Activated CD4-positive, alpha-beta T cell treated with anti-CD3 and anti-CD28 coated beads for 4 hours (primary cell): ENCODE measurements at places on chromosomes 2 and 18.

GRCh38 chr2:197673106-197673505 is 2.3 kb downstream of the RFTN2 start:
- no peak for DNase-seq

- no peak for DNase-seq
Measured at GRCh38 chr2:198219292-198219691, 414.9 kb downstream of the PLCL1 start.

- no peak for DNase-seq
Measured at GRCh38 chr18:32195881-32196815, 6.3 kb downstream of the MEP1B start.

DNA sequence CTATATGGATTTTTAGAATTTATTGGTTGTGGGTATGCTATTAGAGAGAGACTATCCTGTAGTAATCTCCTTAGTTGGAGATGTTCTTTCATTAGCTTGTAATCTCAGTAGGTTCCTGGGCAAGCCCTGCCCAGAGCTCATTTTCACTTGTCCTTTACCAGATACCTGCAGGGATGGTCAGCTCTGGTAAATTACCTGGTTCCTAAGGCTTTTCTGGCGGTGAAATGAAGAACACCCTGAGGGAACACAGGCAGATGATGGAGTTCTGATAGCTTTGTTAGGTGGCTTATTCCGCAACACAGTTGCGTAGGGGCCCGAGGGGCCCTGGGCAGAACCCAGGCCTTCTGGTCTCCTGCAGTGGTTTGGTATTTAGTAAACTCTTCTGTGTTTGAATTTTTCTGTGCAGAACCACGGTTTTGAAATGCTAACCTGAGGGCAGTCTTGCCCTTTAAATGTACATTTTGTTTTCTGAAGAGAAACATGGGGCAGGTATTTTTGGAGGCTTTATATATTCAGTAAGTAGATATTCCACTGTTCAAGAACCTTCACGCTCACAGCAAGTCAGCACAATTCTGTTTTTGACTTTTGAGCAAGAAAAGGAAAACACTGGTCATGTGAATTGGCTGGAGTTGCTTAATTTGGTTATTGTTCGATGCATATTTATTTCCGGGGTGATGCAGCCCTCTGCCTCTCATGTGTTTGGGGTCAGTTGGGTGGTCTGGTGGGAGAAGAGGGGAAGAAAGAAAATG is 22.4 kb downstream of the ZNF532 start:
- no peak for DNase-seq

- no peak for DNase-seq
Measured at GRCh38 chr2:84697895-84698294, 181.6 kb downstream of the DNAH6 start.

DNA sequence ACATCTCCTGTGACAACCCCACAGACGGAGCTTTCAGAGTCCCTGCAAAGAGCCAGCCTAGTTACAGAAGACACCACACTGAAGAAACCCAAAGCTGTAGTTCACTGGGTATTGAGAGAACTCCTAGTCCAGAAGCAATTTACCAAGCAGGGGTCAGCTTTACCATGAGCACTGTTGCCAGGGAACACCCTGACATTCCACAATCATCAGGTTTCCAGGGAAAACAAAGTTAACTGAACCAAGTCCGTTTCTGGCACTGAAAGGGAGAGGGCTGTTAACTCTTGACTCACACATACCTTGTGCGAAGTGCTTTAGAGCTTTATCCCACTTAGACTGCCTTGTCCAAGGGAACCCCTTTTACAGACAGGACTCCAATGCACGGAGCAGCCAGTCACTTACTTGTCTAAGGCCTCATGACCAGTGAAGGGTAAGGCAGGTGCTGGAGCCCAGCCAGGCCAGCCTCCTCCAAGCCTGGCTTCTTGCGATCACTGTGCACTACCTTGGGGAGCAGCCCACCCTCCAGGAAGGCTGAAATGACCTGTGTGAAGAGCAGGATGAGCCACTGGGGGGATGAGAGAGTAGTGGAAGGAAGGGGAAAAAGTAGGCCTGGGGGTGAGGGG is 53.9 kb downstream of the REEP1 start:
- DNase-seq = no peak

- no peak for DNase-seq
Measured at GRCh38 chr2:238697193-238698071, 150.5 kb upstream of the TWIST2 start.

DNA sequence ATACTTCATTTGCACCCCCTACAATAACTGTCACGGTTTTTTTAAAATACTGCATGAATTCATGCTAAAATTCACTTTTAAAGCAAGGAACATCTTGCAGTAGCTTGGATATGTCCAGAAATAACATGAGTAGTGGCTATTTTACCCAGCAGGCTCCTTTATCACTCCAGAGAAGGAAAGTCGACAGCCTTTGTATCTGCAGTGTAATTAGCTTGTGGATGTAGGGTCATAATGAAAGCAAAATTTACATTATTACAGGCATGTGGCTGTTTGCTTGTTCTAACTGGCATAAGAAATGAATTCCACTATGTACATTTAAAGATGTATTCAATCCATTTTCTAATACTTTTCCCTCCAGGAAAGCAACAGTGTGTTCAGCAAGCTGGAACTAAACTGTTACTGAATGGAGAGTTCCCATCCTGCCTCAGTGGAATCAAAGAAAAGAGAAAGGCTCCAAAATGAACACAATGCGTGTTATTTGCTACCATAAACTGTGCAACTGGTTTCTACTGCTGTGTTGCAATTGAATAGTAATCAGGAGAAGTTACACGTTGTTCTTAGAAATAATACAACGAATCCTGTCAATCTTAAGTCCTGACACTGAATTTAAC is 321.2 kb upstream of the VRK2 start:
- no peak for DNase-seq

DNA sequence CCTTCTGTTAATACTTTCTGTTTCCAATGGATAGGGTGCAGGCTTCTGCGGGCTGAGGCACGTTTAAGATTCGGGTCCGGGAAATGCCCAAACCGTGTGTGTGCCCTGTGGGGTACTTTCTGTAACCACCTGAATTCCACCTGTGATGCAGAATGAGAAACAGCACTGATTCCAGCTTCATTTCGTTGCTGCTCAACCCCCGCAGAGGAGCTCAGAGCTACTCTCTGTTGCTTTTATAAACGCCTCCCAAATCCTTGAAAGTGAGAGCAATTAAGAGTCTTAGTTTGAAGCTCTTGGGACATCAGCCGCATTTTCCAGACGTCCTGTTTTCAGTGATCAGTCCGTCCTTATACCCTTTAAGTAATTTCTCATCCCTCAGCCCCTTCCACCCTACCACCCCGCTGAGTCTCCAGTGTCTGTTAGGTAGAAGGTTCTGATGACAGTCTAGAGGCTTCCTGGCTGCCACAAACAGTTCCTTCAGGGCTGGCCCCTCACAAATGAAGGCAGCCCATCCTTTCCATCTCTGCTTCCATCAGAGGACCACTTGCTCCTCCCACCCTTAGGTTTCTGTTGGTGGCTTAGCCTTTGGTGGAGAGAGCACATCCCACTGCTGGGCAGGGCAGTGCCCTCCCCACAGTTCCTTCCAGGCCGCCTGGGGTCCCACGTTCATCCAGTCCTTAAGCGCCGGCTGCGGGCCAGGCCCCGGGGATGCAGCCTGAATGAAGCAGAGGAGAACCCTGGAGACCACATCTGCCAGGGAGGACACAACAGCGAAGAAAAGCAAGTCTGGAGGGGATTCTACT is 230.1 kb downstream of the SEPTIN10 start:
- no peak for DNase-seq

DNA sequence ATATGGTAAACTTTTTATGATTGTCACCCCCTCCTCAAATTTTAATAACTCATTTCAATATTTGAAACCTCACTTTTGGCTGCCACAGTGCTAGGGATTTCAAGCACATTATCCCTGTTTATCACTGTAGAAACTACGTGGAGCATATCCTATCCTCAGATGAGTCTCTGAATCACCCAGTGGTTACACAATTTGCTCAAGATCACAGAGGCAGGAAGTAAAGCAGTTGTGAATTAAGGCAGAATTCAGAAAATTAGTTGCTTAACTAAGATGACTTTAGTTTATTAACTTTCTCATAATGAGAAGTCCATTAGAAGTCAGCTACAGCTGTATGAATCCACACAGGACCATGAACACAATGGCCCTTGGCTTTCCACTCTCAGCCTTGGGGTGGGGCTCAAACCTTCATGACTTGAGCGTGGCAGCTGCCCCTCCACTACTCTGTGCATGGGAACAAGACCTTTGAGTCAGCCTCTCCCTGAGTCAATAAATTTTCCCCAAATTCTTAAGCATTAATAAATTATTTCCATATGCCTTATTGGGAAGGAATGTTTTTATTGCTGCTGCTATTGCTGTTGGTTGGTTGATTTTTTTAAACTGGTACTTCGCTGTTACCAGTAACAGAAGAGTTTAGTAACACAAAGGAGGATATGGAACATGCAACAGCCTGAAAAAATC is 369.0 kb downstream of the CBLN2 start:
- DNase-seq = no peak

DNA sequence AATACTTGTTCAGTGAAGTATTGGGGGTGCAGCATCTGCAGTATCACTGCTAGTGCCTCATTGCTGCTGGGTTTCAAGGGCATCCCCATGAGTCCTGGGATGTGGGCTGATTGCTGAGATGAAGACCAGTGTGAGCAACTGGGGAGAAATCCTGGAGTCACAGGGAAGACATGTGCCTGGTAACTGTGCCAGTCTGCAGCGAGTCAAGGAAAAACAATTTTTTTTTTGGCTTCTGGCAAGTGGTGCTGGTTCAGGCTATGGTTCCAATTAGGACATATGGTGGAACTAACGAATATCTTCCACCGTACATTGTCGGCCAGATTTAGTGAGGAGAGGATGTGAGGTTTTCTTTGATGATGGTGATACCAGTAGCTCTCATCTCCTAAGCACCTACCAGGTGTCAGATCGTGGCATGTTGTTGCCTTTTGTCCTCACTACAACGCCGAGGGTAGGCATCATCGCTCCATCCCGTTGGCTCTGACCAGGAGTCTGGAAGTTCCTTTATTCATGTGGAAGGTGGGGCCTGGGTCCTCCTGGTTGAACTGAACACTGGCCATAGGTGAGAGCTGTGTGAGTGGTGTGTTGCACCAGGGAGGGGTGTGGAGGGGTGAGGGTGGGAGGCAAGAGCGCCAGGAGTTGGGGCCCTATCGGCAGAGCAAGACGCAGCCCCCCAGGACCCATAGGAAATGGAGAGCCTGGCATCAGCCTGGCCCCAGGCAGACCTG is 118.0 kb upstream of the HS6ST1 start:
- no peak for DNase-seq

GRCh38 chr2:47336259-47337238 is 66.4 kb upstream of the MSH2 start:
- DNase-seq = no peak

DNA sequence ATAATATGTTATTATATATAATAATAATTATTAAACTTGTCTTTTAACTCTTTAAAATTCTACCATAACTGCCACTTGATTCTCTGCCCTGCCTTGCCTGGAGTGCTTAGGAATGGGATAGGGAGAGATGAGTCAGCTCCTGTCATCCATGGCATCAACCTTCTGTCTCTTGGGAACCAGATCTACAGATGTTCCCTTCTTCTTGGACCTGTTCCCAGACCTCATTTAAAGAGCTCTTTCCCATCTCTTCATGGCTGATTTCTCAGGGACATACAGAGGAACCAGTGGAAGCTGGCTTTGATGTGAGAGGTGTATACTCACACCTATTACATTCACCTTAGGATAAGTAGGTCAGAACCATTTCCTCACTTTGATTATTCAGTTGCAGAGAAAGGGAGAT is 155.3 kb upstream of the MYO3B start:
- DNase-seq = no peak

DNA sequence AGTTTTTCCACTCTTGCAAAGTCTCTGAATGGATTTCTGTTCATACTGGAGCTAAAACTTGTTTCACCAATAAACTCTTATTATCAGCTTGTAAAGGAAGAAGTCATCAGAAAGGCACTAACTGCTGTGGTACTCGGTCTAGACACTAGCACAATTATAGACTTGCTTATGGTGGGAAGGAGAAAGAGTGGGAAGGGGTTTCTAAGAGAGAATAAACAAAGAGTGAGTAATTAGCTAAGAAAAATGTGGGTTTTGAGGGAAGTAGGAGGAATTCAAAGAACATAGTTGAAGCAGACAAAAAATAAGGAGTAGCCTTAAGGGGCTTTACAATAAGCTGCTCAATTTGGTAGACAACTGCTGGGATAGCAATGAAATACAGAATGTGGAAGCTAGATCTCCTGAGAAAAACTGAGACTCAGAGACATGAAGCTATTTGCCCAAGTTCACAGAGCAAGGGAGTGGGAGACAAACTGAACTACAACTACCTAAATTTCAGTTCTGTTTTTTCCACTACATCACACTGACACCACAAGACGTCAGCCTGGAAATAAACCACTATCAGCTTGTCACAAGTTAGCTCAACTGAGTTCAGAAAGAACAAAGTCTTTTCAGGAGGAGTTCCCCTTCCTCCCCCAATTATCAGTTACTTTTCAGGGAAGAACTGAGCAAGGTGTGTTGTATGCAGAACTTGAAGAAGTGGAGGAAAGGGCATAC is 59.7 kb downstream of the MAP4K3 start:
- no peak for DNase-seq

GRCh38 chr2:217806482-217806765 is 196.4 kb downstream of the TNS1 start:
- no peak for DNase-seq

GRCh38 chr2:54803783-54804751 is 80.6 kb downstream of the EML6 start:
- no peak for DNase-seq

DNA sequence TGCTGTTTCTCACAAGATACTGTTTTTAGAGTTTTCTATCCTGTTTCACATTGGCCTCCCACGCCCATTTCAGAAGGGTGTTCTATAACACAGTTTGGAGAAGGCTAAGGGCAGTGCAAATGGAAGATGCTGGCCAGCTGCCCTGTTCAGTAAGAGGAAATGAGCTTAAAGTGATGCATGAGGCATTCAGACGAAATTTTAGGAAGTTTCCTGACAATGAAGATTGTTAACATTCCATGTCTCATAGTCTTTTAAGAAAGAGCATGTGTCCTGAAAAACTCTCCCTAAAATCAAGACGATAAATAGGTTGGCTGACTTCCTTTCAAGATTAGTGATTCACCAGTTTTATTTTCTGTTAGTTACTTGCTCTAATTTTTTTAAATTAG is 484.2 kb upstream of the NRP2 start:
- no peak for DNase-seq

DNA sequence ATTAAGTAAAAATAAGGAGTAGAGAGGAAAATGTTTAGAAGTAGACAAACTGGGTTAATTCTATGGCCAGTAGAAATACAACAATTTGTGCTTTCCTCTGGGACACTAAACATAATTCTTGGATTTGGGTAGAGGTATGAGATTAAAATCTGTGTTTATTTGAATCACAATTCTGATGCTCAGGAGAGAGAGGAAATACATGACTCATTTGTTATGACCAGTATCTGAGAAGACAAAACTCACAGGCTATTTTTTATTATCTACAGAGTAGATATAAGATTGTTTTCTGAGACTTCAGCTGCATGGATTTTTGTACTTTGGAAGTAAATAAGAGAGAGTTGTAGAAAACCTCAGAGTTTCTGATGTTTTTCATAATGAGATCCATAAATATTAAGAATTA is 315.7 kb upstream of the CWC22 start:
- no peak for DNase-seq

GRCh38 chr2:42652086-42652485 is 83.7 kb downstream of the MTA3 start:
- peak; percentile 20 for DNase-seq

GRCh38 chr2:70133491-70134322 is 46.4 kb downstream of the PCBP1 start:
- DNase-seq = no peak

- no peak for DNase-seq
Measured at GRCh38 chr18:63562284-63562683, 20.1 kb downstream of the SERPINB12 start.

GRCh38 chr2:179037807-179038206 is 12.1 kb downstream of the CCDC141 start:
- no peak for DNase-seq
